Purkinje cell (primary cell): ENCODE measurements at places on chromosomes 5 and 9. TPM values are rescaled to one million over a fixed set of nuclear protein-coding genes. Genes with fewer than 3 reads are reported as not detected.

Gene FOXD4L4
- polyA plus RNA-seq: not detected in 2 replicates

Gene HMCN2
- not detected in 2 replicates for polyA plus RNA-seq

Gene CCL19
- not detected in 2 replicates for polyA plus RNA-seq

Gene HMHB1
- not detected in 2 replicates for polyA plus RNA-seq

Gene PHF24
- polyA plus RNA-seq: 2.3 and 10.5 TPM in 2 replicates

Gene C9orf85
- 12.7 and 15.1 TPM in 2 replicates for polyA plus RNA-seq
